ENCODE measurements at places on chromosomes 11 and 22. TPM values are rescaled to one million over a fixed set of nuclear protein-coding genes. Genes with fewer than 3 reads are reported as not detected.

The MAP6 gene
- total RNA-seq: 6.3 TPM

The ZNF70 gene
- total RNA-seq: 3.2 TPM

The ART1 gene
- not detected for total RNA-seq

The HEPN1 gene
- not detected for total RNA-seq

GRCh38 chr22:32482708-32483107 is 8.1 kb downstream of the FBXO7 start:
- no peak for DNase-seq

DNA sequence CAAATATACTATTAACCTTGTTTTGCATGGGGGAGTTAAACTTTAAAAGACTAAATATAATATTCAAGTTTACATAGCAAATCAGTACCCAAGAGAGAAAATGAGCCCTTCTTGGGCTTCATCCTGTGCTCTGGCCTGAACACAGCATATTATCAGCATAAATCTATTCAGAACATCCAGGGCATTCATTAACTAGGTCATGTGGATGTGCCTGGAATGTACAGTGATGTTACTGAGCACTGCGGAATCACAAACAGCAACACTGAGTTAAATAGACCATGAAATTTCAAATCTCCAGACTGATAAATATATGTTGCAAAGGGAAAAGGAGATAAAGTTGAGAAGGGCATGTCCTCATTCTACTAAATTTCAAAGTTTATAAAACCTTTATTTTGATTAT is 426.4 kb downstream of the AASDHPPT start:
- no peak for DNase-seq
